ENCODE measurements at places on chromosomes 7 and 10.
A peak's percentile ranks its signal among the peaks of the same experiment; 100 is the strongest.

DNA sequence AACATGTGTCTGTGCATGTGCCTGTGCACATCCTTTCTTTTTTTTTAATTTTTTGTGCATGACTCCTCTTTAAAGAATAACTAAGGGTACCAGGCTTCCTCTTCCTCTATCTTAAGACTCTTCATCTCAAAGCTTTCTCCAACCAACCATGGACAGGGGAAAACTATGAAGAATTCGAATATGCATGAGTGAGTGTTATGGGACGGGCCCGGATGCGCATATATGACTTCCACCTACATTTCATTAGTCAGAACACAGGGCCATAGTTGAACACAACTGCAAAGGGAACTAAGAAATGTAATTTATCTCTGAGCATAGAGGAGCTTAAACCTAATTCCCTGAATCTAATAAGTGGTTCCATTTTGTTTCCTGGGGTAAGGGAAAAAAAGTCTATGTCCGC lies 270.3 kb upstream of the SORCS1 start:
- no peak for DNase-seq

DNA sequence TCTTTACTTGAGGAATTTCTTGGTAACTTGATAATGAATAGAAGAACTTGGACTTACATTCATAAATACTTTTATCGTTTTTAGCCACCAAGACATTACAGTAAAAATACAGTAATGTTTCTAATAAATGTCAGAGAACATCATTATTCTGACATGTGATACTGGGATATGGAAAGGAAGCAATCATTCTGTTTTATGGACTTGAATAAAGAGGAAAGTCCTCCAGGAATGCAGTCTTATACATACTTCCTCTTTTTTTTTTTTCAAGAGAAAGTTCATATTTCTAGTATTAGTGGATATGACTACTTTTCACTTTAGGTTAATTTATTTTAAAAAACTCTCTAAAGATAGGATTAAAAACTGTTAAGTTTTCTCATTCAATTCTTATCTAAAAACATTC lies 220.0 kb upstream of the SEMA3C start:
- no peak for DNase-seq

DNA sequence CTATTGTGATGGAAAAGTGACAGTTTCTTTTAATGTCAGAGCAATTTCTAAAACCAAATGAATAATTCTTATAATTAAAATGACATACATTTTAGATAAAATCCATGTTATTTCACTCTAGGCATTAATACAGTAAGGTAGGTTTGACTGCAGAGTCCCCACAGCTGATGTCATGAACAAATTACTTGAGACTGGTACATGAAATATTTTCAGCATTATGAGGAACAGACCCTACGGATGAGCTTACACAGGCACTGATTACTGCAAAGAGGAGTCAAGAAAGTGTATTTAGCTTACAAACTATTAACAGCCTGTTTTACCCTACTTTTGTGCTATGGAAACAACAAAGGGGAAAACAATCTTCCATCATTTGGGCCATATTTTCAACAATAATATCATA lies 8.9 kb downstream of the COL1A2 start:
- DNase-seq, result no peak

GRCh38 chr7:7790041-7790741 lies 71.8 kb upstream of the RPA3 start:
- no peak for DNase-seq

DNA sequence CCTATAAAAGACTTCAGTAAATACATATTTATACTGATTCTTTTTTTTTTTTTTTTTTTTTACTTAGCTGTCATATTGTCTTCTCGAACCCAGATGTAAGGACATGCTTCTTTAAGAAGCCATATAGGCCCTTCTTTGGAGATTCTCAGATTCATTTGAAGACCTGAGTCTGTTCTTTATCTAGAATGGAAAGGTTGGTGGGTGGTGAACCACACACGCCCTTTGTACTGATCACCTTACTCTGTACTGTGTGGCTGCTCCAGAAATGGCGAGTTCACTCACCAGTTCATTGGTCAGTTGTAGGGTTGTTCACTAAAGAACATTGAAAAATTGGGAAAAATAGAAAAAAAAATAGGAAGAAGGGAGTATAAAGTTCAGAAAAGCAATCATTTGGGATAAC lies 32.5 kb downstream of the LANCL2 start:
- DNase-seq, result no peak

DNA sequence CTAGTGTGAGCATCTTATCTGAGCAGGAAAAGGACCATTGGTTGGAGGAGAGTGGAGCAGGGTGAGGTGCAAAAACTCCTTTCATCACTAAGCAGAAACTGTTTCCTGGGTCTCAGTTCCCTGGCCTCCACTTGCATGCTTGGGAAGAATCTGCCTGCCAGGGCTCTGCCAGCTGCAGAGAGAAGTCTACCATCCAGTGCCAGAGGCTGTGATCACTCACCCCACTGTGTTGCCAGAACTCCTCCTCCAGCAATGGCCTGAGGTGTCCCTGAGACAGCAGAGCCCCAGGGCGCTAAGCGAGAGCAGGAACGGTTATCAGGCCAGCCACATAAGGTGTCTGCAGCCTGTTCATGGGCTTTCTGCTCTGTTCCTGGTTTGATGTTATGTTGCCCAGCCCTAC lies 991.4 kb downstream of the CCSER2 start:
- DNase-seq, result no peak

DNA sequence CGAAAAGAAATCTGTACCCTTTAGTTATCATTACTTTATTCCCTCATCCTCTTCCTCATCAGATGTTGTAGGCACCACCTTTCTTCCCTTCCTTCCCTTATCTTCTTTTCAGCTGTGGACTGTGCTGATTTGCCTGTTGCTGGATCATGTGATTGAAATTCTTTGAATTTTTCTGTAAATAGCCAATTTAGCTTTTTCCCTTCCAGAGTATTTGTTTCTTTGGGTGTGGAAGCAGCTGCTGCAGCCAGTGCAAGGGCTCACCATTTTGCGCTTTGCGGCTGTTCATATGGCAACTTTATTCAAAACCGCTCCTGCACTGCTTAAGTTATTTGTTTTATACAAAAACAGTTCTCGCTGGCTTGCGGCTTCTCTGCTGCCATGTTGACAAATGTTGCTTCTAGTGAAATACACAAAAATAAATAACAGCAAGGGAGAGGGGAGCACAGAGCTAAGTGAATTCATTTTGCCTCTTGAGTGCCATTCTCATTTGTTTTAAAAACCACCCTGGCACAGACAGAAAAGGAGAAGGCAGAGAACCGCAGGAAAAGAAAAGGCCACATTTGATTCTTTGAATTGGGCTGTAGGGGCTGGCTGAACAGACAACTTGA lies 151.2 kb downstream of the AUTS2 start:
- DNase-seq, result no peak

GRCh38 chr10:78838141-78838657 lies 230.6 kb upstream of the ZMIZ1 start:
- no peak for DNase-seq

DNA sequence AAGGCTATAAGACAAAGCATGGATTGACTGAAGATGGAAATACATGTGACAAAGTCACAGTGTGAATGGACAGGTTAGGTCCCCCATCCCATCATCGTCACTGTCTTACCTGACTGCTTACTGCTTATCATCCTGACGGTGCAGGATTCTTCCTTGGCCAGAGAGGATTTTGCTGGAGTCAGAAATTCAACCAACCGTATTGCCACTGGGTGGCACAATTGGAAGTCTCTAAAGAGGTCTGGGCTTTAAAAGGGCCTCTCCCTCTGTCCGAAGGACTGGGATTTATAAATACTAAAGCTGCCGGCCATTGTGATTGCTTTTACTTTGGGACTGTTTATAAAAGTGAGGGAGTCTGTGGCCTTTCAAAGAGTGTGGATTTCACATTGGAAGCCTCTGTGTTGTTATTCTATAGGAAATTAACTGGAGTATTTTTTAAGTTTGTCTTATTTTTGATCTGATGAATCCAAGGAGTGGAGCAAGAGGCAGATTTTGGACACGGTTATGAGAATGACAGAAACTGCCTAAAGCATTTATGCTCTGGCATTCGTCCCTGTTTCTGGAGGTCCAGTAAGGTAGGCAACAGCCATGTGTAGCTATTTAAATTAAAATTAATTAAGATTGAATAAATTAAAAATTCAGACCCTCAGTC lies 113.3 kb upstream of the CREB5 start:
- DNase-seq, result no peak

- no peak for DNase-seq
Observed at GRCh38 chr7:65381742-65382141, 8.1 kb downstream of the ZNF92 start.

DNA sequence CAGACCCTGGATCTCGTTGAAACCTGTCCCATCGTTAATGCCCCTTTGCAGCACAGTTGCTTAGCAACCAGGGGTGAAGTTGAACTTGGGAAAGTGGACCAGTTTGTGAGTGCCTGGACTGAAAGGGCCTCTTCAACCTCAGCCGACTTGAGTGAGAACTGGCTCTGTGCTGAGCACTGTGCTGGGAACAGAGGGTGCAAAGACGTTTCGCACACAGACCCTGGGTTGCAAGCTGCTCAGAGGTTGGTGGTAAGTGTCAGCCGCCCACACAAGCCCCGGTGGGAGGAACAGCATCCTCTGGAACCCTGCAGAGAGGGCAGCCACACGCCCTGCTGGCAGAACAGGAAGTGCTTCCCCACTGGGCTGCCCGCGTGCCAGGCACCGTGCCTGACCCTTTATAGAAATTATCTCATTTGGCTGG lies 89.2 kb downstream of the CARD11 start:
- peak; percentile 42 for DNase-seq

DNA sequence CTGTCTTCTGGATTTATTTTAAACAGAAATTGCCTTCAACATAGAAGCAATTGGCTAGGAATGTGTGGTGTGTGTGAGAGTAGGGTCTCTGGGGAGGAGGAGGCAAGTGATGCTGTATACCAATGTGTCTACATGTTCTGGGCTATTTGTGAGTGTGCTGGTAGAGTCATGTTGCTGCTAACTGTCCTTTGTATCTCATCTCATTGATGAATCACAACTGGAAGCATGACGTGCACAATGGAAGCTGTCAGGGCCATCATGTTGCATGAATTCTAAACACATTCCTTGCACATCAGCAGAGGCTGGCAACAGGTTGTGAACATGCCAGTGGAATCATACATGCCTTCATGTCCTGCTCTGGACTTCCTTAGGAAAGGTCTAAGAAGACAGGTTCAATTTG lies 199.7 kb downstream of the BMPER start:
- DNase-seq, result no peak

GRCh38 chr10:129896136-129896859 lies 67.8 kb downstream of the EBF3 start:
- no peak for DNase-seq

GRCh38 chr10:132611026-132611910 lies 73.7 kb downstream of the INPP5A start:
- no peak for DNase-seq

DNA sequence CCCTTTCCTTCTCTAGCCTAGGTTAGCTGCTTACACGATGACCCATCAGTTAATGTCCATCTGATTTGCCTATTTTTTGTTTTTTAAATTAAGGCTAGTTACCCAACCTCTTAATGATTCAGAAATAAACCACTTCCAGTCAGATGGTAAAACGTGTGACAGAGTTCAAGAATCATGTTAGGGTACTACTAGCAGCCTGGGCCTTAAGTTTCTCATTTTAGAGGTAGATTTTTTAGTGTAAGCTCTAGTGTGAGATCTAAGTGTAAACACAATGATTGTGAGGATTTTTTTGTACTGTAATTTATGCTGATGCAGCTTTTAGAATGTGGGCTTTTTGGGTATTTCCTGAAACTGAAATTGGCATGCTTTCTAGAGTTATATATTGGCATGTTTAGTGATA lies 130.0 kb downstream of the CDK14 start:
- no peak for DNase-seq

DNA sequence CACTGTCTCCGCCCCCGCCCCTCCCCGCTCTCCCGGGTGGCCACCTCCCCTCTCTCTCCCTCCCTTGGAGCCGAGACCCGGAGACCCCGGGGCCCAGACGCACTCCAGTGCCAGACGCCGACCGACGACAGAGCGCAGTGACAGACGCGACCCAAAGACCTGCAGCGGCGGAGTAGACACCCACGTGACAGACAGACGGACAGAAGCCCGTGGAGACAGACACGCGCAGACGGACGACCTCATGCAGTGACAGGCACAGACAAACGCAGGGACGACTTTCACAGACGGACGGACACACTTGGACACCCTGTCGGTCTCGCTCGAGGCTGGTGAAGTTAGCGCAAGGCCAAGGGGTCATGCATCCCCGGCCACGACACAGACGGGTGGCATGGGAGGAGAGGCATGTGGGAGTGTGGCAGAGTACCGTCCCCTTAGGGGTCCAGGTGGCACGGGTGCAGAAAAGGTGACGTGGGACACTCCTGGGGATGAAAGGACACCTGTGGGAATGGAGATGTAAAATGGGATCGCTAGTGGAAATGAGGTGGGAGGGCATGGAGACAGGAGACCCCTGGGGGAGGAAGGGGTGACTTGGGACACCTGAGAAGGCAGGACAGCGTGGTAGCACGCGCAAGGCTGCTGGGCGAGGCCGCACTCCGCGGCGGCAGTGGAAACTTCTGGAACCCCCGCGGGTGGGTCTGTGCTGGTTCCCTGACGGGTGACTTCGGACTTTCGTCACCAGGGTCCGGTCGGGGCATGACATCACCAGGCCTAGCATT lies 456 bp upstream of the ACHE start:
- no peak for DNase-seq

GRCh38 chr10:118734475-118734874 lies 20.3 kb downstream of the CACUL1 start:
- no peak for DNase-seq

DNA sequence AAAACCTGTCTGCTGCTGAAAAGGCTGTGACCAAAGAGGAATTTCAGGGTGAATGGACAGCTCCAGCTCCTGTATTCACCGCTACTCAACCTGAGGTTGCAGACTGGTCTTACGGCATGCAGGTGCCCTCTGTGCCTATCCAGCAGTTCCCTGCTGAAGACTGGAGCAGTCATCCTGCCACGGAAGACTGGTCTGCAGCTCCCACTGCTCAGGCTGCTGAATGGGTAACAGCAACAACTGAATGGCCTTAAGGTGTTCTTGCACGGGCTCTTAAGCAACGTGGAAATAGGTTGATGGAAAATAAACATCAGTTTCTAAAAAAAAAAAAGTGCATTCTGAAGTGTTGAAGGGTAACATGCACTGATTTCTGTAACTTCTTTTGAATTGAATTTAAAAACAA lies 82.3 kb downstream of the DAGLB start:
- no peak for DNase-seq

GRCh38 chr7:51102828-51103227 lies 213.8 kb downstream of the COBL start:
- DNase-seq, result no peak

DNA sequence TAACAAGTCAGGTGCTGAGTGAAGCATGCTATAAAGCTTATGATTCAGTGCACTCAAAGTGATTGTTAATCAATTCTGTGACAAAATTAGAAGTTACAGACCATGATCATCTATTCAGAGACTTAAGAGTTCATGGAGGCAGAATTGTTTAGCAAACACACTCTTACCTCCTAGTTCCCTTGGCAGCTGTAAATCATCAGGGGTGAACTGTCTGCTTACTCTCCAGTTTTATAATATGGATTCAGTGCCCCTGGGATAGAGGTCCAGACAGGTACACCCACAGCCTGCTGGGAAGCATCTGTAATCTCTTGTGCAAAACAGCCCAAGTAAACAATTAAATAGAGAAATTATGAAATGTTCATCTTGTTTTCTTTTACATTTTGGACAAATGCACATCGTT lies 835.0 kb upstream of the COBL start:
- DNase-seq, result no peak

GRCh38 chr7:151238190-151238810 lies 6.0 kb downstream of the CHPF2 start:
- no peak for DNase-seq

GRCh38 chr7:115476671-115477181 lies 553.8 kb downstream of the TFEC start:
- no peak for DNase-seq
